ENCODE measurements at places on chromosomes 6 and 20.

GRCh38 chr20:36775196-36775595, 1.6 kb upstream of the DSN1 start:
- no peak for DNase-seq

- peak; percentile 39 for DNase-seq
These were observed 26.6 kb downstream of the ZNF133 start for GRCh38 chr20:18314786-18315406.

- no peak for DNase-seq
These were observed 2.0 kb downstream of the ANKRD6 start for GRCh38 chr6:89434954-89435353.

GRCh38 chr20:50725724-50726005, 5.7 kb upstream of the PARD6B start:
- no peak for DNase-seq

- no peak for DNase-seq
These were observed 27.9 kb downstream of the SNX14 start for GRCh38 chr6:85565736-85566135.

GRCh38 chr6:110356778-110357177, 1.4 kb downstream of the METTL24 start:
- no peak for DNase-seq

DNA sequence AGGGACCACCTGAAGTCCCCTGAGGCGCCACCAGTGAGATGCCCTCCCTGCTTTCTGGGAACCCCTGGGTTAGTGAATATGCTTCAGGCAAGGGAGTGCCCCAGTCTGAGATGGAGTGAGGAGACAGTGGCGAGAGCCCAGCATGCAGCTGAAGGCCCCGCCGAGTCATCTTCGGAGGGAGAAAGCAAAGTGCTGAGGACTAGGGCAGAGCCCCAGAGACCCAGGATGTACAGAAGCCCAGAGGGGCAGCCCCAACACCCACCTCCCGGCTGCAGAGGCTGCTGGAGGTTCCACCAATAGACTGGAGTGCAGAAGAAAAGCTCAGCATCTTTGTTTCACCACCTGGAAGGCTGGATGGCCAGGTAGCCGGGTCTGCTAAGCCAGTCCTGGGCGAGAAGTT, 14.1 kb downstream of the ANKRD60 start:
- no peak for DNase-seq

- DNase-seq, result no peak
These were observed 37.9 kb upstream of the MAS1 start for GRCh38 chr6:159852877-159853276.

DNA sequence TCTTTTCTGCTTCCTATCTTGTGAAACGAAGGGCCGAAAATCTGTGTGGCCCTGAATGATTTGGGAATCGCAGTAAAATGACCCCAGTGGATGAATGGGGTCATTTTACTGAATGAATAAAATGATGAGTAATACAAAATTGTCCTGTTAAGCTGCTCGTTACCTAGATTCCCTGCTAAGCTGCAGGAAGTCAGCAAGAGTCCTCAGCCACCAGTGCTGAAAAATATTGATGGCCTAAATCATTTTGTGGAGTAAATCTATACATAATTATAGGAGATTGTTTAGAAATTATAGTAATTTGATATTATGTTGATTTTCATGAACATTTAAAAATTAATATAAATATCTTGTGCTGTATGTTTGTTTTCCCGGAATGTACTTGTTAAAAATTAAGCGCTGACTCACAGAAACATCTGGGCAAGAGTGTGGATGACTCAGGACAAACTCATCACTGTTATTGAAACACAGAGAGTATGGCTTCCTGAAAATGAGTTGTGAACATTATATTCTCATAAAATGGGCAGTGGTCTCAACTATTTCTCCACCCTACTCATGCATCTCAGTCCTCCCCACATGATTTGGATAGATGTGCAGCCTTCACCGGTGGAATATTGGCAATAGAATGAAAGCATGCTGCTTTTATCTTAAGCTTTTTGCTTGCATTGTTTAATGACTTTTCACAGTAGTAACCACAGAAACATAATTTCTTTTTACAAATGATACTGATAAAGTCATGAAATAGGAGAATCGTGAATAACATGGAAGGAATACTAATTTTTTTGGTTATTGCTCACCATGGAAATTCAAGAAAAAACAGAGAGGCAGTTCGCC, 36.2 kb upstream of the RGS17 start:
- peak; percentile 40 for DNase-seq

GRCh38 chr6:129717277-129717676, 7.3 kb upstream of the ARHGAP18 start:
- DNase-seq, result no peak

GRCh38 chr6:17972978-17973622, 14.3 kb downstream of the KIF13A start:
- DNase-seq, result no peak

- DNase-seq, result no peak
These were observed 115.6 kb upstream of the FERMT1 start for GRCh38 chr20:6238421-6238820.

GRCh38 chr20:17768271-17768670, 68.5 kb downstream of the BANF2 start:
- no peak for DNase-seq

GRCh38 chr6:142833054-142833453, 111.9 kb downstream of the HIVEP2 start:
- peak; percentile 72 for DNase-seq
